ENCODE measurements at places on chromosomes 1 and 21.

DNA sequence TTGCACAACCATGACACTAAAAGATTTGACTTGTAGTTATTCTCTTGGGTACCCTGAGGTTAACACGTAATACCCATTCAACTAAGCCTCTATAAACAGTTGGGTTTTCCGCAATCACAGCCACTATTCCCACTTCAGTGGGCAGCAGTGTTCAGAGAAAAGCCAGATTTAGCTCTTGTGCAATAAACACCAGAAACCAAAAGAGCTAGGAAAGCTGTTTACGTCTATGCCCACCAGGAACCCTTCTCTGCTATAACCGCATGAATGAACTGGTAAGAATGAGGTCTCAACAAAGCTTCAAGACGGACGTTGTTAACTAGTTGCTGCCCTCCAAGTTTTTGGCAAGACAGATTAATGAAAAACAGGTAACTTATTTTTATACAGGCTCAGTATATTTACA, 101.3 kb downstream of the SLC45A1 start:
- no peak for DNase-seq

DNA sequence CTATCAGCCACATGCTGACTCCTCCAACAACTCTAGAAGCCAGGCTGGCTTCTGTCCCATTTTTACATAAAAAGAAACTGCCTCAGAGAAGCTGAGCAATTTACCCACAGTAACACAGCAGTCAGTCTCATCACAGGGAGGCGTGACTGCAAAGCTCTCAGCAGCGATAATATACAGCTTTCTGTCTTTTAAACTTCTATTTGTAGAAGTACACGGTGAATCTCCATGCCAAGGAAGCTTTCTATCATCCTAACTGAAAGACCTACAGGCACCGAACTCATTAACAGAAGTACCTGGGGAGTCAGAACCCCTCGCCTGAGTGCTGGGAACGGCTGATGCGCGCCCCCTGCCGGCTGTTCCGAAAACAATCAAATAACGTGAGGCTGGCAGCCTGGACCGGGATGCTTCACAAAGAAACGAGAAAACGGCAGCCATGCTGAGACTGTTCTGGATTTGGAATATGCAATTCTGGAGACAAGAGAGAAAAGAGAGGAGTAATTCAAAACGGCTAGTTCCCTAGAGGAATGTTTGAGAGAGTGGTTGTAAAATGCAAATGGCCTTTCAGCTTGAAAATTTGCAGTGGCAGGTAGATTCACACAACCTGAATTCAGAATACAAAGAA, 43.5 kb upstream of the RAB4A start:
- DNase-seq = peak; percentile 93

GRCh38 chr1:112388436-112388835, 7.6 kb upstream of the CTTNBP2NL start:
- no peak for DNase-seq

- no peak for DNase-seq
Measured at GRCh38 chr1:65615859-65616258, 176.8 kb upstream of the PDE4B start.

GRCh38 chr21:42187976-42188653, 30.8 kb upstream of the ABCG1 start:
- DNase-seq = peak; percentile 69

Data from Ammon's horn (tissue), 1 donor.